Liver (tissue), 10 donors: ENCODE measurements at places on chromosomes 1 and 21. TPM values are rescaled to one million over a fixed set of nuclear protein-coding genes. Genes with fewer than 3 reads are reported as not detected.

EPHA10 gene
- under 0.01 TPM for total RNA-seq

CD1B gene
- total RNA-seq = 0.19 TPM

DNA sequence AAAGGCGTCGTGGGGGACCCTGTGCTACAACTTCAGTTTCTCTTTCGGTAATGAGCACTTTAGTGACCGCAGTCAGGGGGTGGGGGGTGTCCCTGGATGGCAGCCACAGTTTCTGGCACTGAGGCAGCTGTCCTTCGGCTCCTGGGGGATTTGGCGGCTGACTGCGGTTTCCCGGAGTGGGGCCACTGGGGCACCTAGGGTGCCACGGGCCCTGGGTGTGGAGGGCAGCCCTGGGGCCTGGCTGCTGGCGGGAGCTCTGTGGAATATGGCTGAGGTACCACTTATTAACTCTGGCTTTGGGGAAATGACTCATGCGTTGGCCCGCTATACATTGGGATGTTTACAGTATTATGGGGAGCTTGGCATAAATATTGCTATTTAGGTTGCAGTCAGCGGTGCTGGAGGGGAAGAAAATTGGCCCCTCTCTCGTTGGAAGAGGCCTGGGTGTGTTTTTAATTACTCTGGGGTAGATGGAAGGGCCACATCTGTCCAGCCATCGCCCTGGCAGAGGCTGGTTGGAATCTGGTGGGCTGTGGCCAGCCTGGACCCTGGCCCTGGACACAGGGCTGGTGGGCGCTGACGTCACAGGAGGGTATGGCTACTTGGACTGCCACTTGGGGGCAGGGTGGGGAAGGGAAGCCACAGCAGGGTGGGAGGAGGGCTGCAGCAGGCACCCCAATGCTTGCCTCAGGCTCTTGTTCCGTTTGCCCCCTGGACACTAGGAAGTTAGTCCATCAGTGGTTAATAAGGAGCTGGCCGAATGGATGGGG, 2.0 kb downstream of the EPHB2 start:
- no peak for DNase-seq

TNFAIP8L2 gene
- 8.7 TPM for total RNA-seq

GPR37L1 gene
- not detected for total RNA-seq

DNA sequence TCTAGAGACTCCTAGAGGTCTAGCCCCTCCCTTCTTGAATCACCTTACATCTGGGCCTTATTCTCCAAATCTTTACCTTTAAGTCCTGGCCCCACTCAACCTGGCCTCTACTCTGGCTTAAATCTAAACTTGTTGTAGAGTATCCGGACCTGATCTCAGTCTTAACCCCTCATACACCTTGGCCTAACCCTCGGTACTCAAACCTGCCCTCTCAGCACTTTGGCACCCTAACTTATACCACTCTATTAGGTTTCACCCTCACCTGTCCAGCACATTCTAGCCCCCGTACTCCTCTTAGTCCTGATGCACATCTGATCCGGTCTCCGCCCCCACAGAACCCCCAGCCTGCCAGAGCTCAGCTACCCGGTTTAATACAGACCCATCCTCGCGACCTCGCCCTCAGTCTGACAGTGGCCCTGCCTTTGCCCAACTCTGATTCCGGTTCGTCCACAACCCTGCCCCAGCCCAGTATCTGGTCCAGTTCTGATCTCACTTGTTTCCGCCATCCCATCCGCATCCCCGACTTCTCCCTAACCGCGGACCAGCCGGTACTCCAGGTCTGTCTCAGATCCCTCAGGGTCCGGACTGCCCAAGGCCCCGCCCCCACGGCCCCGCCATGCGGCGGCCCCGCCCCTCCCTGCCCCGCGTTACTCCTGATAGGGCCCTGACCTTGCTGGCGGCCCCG, 1.5 kb downstream of the TRIM62 start:
- DNase-seq = no peak

- DNase-seq = no peak
Measured at GRCh38 chr1:196459383-196459782, 148.9 kb downstream of the KCNT2 start.

CDKN2C gene
- 27.4 TPM for total RNA-seq

DNA sequence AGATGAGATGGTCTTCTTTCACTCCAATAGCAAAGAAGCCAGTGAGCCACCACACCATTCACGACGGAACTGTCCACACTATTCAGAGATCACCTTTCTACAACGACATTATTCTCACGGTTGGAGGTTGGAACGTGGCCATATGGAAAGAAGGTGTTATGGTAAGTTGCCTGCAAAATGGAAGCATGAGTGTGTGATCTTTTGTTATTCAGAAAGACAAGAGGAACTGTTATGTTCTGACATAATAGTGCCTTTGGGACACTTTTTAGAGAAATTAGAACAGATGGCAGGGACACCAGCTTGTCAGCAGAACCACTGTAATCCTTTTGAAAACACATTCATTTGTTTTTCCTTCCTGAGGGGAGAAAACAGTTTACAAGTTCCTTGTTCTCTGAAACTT, 75.8 kb upstream of the MCOLN3 start:
- DNase-seq = no peak

- DNase-seq = no peak
Measured at GRCh38 chr1:235642011-235642942, 7.3 kb downstream of the GNG4 start.

ALG14 gene
- 1.4 TPM for total RNA-seq

GRCh38 chr1:67393240-67393639, 37.0 kb downstream of the SERBP1 start:
- DNase-seq = no peak

DNA sequence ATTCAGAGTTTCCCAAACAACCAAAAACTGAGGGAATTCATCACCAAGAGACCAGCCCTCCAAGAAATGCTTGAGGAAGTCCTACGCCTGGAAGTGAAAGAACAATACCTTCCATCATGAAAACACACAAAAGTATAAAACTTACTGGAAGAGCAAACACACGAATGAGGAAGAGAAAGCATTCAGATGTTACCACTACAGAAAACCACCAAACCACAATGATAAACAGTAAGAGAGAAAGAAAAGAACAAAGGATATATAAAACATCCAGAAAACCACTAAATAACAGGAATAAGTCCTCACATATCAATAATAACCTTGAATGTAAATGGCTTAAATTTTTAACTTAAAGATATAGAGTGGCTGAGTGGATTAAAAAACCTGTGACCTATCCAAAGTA, 58.5 kb upstream of the BCL10 start:
- no peak for DNase-seq

DNA sequence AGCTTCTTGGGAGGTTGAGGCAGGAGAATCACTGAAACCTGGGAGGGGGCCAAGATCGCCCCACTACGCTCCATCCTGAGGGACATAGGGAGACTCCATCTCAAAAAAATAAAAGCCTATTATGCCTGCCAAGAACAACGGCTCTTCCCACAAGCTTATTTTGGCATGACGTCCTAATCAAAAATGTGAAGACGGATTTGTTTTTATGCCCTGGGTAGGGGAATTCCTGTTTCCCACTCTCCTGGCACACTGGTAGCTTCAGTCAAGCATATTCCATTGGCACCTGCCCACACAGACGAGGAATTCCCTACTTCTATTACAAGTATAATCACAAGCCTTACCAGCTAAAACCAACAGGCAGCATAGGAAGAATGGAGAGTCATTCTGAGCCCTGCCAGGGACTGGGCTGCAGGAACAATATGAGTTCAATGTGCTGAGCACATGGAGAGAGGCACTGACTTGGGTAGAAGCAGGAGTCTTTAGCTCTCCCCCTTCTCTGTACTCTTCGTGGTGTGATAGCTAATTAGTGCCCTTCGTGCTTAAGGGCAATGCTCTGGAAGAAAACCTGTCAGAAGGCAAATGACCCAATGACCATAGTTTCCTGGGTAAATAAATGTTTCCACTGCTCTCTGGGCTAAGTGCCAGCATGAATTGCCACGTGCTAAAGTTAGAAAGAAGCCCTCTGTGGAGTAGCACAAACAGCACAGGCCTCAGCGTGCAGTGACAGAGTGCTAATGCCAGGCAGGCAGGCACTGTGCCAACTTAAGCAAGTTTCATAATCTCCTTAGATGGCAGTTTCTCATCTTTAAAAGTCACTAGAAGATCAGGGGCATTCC, 16.8 kb downstream of the TNFSF4 start:
- peak; percentile 56 for DNase-seq

- DNase-seq = no peak
Measured at GRCh38 chr1:219152751-219153150, 20.9 kb upstream of the LYPLAL1 start.

ALPL gene
- total RNA-seq = 3.3 TPM

- DNase-seq = no peak
Measured at GRCh38 chr1:220093361-220094015, 444 bp upstream of the IARS2 start.

GRCh38 chr1:35046730-35047129, 15.0 kb upstream of the ZMYM6 start:
- DNase-seq = no peak

KCNA2 gene
- total RNA-seq = 0.08 TPM

DNA sequence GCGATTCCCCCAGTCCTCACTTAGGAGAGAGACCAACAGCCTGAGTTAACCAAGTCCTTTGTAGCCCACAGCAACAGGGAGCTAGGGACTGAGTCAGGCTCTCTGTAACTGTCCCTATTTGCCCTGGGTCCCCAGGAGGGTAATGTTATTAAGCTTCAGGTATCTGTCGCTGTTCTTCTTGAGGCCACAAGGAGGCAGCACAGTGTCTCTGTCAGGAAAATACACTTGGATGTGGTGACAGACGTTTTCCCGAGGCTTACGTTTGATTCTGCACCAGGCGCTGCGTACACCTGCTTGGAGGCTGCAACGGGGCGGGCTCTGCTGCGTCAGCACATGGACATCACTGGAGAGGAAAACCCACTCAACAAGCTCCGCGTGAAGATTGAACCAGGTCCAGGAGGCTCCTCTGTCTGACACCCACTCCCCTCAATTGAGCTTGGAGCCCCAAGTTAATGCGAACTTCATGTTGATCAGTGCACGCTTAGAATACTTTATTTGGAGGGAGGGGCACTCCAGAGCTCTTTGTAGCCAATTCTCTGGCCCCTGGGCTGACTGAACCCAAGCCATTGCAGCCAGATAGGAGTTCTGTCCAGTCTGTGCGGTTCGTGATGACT, 10.7 kb upstream of the ELF3 start:
- no peak for DNase-seq

CLSTN1 gene
- 8.0 TPM for total RNA-seq

DNA sequence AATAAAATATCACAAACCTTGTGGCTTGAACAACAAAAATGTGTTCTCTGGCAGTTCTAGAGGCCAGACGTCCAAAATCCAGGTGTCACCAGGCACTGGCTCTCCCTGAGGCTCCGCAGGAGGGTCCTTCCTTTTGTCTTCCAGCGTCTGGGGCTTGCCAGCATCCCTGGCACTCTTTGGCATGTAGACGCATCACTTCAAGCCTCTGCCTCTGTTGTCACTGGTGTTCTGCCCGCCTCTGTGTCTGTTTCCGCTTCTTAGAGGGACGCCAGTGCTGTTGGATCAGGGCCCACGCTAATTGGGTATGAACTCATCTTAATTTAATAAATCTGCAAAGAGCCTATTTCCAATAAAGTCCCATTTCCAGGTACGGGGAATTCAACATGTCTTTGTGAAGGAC, 273.7 kb upstream of the C1orf174 start:
- DNase-seq = no peak

- DNase-seq = no peak
Measured at GRCh38 chr1:64325856-64326255, 122.4 kb downstream of the UBE2U start.

DNA sequence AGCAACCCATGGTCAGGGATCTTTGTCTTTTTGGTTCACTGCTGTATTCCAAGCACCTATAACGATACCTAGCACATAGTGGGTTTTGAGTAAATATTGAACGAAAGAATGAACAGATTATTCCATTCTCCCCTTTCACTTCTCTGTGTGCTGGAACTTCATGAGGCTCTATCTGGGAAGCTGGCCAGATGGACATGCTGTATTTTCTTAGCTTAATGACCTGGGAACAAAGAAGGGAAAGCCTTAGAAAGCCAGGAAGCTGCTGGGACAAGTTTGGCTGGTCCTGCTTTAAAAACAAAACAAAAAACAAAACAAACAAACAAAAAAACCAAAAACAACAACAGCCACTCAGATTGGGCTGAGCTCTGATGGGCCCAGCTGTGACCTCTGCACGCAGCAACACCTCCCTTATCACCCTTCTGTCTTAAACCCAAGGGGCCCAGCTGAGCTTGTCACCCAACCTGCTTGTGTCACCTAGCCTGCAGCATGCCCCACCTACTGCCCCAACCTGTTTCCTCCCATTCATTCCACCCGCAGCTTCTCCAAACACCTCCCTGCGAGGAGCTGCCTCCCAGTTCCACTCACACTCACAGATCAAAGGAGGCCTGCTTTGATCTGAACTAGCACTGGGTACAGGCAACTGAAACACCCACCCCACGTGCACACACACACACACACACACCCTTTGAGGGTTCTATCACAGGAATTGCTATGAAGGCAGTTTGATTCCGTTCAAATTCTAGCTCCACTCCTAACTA, 37.1 kb downstream of the SLC30A1 start:
- DNase-seq = no peak

DNA sequence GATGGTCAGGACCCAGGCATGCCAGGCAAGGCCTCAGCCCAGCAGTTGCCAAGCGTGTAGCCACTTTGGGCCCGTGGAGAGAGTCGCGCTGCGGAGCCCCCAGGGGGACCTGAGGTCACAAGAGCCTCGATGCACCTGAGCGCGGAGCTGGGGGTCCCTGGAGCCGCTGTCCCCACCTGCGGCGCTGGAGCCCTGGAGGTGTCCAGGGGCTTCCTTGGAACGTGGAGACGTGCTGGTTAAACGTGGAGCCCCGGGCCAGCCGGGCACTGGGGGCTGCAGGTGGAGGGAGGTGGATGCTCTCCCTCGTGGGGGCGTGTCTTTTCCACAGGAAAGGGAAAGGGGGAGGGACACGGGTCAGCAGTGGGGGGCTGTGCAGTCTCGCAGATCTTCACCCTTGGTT, 3.1 kb downstream of the PLCH2 start:
- DNase-seq = no peak

CD84 gene
- 5.8 TPM for total RNA-seq
